ENCODE measurements at places on chromosomes 11 and 22. TPM values are rescaled to one million over a fixed set of nuclear protein-coding genes. Genes with fewer than 3 reads are reported as not detected.

PHETA2 gene
- 1.3 TPM for total RNA-seq

SLC22A6 gene
- total RNA-seq = not detected

NTM gene
- 0.10 TPM for total RNA-seq

HBE1 gene
- total RNA-seq = 3.2 TPM

IL10RA gene
- total RNA-seq = 0.41 TPM

RASD2 gene
- 26.7 TPM for total RNA-seq

LPXN gene
- total RNA-seq = 3.0 TPM

GLYATL2 gene
- not detected for total RNA-seq
